ENCODE measurements at places on chromosomes 6 and 20.

- DNase-seq = no peak
These were observed 262.3 kb upstream of the SOX4 start for GRCh38 chr6:21331235-21331634.

- peak; percentile 85 for DNase-seq
These were observed at the start of gene TBC1D32 for GRCh38 chr6:121334299-121335086. TBC1D32 (minus strand) TSS chr6:121334480; CDS start chr6:121334430, 50 bp downstream.

DNA sequence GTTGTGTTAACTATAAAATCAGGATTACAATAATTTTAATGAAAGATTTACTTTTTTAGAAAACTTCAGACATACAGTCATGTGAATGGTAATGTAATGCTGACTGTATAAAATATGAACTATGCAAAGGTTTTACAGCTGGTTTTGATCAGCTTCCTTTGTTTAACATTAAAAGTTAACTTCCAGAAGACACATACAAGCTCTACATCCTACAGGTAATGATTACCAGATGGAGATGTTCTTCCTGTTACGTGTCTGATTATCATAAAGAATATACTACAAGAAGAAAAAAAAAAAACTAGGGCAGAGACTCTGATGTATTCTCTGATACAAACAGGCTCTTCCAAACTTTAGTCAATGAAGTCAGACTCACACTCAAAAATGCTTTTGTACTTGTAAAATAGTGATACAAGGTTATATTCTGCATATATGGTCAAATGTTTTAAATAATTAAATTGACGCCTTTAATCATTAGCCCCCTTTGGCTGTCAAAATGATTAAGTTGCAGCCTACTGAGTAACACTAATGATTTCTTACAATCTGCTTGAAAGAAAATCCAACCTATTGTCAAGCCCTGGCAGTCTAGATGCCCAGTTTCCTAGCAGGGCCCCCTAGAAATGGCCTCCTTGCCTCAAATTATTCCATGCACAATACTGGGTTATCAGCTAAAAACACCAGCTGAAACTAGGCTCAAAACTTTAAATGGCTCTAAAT lies 251.8 kb upstream of the RUNX2 start:
- DNase-seq = no peak

GRCh38 chr20:50417023-50417329 lies 93.2 kb upstream of the PTPN1 start:
- no peak for DNase-seq

GRCh38 chr6:81997090-81997926 lies 244.8 kb upstream of the TENT5A start:
- DNase-seq = no peak

DNA sequence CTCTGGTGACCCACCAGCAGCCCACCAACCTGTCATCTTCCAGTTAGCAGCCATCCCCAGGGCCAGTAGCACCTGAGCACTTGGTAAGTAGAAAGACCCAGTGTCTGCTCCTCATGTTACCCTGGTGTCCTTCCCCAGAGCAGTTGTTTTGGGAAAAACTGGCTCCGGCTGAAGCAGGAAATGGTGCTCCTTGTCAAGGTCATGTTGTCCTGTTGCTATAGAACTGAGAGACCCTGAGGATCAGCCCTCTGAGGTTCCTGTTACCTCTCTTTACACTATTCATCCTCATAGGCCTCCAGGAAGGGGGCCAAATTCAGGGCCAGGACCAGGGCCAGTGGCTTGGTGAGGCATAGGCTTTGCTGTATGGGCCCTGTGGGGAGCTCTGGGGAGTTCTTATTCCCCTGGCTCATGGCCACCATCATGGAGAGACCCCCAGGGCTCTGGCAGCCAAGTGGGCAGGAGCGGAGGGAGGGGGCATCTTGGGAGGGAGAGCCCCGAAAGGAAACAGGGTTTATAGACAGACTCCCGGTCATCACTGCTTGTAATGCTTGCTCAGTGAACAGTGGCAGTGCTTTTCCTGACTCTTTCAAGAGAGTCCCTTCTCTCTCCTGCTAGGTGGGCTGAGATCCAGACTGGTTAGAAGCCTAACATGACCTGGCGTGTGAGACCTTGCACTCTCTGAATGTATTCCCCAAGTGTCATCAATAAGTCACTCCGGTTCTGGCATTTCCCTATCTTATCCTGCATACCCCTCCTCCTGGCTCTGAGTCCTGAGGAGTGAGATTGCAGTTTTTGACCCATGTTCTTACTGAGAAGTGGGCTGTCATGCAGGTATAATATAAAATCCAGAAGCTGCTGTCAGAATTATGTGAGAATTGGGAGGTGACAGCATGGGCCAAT lies 50.7 kb downstream of the PPARD start:
- DNase-seq = no peak

- no peak for DNase-seq
These were observed 341.7 kb downstream of the CD83 start for GRCh38 chr6:14459315-14459714.

DNA sequence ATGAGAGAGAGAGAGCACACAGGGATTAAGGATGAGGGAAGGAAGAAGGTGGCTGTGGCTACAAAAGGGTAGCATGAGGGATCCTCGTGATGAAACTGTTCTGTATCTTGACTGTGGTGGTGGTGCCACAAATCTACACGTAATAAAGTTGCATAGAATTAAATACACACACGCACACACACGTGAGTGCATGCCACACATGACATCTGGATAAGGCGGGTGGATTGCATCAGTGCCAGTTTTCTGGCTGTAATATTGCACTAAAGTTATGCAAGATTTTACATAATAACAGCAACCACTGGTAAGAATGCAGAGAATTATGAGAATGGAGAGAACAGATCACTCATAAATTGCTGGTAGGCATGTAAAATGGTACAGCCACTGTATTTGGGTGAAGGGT lies 16.9 kb upstream of the STK35 start:
- no peak for DNase-seq

- DNase-seq = no peak
These were observed 428.8 kb upstream of the ARID1B start for GRCh38 chr6:156348424-156348823.

DNA sequence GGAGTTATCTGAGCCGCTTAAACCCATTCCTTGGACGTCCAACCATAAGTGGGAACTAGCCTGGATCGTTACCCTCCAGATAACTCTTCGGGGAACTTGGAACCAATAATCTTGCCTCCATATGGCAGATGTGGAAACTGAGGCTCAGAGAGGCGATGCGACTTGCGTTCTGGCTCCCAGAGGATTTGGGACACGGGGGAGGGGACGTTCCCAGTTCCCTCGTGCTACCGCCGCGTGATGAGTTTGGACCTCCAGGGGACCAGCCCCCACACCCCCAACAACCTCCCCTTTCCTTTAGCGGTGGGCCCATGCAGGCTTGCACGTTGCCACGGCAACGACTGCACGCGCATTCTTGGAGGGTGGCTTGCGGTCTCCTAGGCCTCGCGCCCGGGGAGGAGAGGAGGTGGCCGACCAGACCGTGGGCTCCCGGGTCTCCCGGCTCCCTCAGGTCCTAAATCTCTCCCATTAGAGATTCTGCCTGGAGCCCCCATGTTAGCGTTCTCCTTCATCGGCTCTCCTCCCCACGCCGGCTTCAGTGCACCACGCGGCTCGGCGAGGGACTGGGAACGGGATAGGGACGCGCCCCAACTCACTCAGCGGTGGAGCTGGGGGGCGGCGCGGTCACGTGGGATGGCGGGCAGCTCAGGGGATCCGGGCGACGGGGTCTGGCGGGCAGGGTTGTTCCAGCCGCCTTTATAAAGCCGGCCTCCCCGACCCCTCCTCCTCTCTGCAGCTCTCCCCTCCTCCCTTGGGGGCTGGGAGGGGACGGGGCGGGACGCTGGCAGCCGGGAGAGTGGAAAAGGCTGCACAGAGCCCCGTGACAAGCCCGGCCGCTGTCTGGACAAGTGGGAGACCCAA lies at the start of gene PLTP:
TSS of gene PLTP (minus strand) at position 670 of the 858 bp plus-strand sequence. CDS start 703 bp downstream, outside the sequence.
- DNase-seq = peak; percentile 25

DNA sequence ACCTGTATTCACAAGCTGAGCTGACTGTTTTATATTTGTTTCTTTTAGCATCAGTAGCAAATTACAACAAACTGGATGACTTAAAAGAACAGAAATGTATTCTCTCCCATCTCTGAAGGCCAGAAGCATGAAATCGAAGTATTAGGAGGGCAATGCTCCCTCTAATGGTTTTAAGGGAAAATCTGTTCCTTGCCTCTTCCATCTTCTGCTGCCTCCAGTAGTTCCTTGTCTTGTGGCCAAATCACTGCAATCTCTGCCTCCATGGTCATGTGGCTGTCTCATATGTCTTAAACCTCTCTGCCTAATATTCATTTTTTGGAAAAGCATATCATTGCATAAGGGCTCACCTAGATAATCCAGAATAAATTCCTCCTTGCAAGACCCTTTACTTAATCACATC lies 25.2 kb upstream of the ASCC3 start:
- DNase-seq = no peak

DNA sequence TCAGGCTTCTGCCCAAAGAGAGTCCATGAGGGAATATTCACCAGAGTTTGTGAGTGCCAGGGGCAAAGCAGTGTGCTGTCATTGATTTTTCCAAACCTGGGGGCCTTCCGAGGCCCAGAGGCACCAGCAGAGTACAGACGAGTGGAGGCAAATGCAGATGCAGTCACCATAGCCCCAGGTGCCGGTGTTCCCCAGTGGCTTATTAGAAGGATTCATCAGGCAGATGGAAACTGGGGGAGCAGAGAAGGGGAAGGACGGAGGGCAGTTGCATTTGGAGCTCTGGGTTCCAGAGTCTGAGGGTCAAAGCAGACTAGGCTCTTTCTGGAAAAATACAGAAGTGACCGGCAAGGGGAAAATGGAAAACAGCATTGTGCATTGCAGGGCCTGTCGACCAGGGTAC lies 184.2 kb downstream of the ANKRD60 start:
- no peak for DNase-seq

- no peak for DNase-seq
These were observed 13.3 kb downstream of the TP53INP2 start for GRCh38 chr20:34717230-34718095.

GRCh38 chr6:119620846-119621555 lies 271.4 kb upstream of the MAN1A1 start:
- DNase-seq = no peak

- DNase-seq = no peak
These were observed 38.3 kb downstream of the SLC22A23 start for GRCh38 chr6:3418496-3419060.

DNA sequence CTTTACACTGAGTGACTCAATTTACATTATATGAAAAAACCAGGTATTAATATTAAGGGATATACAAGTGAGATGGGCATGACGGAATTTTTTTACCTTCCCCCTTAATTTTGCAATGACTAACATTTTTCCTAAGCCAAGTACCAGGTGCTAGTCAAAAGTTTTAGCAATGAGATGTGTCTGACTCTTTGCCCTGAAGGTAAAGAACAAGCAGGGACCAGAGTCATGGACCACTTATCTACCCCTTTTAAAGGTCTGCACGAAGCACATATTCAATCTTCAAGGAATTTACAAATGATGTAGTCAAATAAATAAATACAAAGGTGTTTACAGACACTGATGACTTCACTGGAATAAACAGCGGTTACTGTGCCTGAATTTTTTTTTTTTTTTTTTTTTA lies 1.4 kb downstream of the GLO1 start:
- DNase-seq = no peak

DNA sequence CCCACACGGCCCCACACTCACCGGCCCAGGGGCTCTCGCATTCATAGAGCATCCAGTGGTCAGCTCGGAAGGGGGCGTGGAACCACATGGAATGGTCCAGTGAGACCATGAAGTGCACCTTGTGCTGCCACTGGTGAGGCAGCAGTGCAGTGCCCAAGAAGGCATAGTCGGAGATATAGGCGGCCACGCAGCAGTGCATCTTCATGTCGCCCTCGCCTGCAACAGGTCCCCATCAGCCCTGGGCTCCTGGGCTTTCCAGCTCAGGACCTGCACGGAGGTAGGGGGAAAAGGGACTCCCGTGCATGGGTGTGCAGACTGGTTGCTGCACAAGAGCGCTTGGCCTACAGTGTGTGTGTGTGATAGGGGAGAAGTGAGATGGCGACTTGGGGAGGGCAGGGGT lies 9.9 kb downstream of the SNX21 start:
- DNase-seq = no peak

All from stimulated activated CD4-positive, alpha-beta T cell treated with anti-CD3 and anti-CD28 coated beads, Interleukin-4, amount 100 ng/mL, for 1 hour (primary cell).